Fibroblast of lung (primary cell): ENCODE measurements at places on chromosomes 5 and 9. TPM values are rescaled to one million over a fixed set of nuclear protein-coding genes. Genes with fewer than 3 reads are reported as not detected.
A peak's percentile ranks its signal among the peaks of the same experiment; 100 is the strongest.

DNA sequence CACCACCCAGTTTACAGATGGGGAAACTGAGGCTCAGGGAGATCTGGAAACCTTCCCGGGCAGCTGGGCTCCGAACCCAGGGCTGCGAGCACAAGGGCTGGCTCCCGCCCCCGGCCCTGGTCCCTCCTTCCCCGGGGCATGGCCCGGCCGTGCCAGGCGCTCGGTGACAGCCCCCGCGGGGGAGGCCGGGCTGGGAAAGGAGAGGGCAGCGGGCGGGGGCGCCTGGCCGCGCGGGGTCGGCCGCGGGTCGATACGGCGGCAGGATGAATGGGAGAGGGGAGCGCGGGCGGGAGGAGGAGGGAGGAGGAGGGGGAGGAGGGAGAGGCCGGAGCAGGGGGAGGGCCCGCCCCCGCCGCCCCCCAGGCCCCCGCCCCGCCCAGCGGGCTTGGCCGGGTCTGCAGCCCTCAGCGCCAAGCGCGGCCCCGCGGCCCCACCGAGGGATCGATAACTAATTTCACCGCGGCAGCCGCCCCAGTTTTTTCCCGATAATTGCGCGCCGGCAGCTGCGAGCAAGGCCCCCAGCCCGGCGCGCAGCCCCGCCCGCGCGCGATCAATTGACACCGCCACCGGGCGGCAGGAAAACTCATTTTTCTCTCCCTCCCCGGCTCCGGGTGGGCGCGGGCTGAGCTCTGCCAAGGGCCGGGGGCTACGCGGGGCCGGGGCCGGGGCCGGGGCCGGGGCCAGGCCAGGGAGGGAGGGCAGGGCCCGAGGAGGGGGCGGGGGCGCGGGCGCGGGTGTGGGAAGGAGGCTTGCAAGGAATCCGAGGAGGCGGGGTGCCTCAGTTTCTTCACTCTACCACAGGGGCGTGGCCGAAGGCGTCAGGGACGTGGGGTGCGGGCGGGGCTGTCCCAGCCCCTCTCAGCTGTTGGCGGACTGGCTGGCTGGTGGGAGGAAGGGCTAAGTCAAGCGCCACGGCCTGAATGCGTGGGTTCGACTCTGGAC lies 52.1 kb downstream of the C9orf50 start:
- DNase-seq = peak; percentile 47

CCL27 gene
- total RNA-seq = 0.26 TPM in 1 of 2 replicates, not detected in the other

DNA sequence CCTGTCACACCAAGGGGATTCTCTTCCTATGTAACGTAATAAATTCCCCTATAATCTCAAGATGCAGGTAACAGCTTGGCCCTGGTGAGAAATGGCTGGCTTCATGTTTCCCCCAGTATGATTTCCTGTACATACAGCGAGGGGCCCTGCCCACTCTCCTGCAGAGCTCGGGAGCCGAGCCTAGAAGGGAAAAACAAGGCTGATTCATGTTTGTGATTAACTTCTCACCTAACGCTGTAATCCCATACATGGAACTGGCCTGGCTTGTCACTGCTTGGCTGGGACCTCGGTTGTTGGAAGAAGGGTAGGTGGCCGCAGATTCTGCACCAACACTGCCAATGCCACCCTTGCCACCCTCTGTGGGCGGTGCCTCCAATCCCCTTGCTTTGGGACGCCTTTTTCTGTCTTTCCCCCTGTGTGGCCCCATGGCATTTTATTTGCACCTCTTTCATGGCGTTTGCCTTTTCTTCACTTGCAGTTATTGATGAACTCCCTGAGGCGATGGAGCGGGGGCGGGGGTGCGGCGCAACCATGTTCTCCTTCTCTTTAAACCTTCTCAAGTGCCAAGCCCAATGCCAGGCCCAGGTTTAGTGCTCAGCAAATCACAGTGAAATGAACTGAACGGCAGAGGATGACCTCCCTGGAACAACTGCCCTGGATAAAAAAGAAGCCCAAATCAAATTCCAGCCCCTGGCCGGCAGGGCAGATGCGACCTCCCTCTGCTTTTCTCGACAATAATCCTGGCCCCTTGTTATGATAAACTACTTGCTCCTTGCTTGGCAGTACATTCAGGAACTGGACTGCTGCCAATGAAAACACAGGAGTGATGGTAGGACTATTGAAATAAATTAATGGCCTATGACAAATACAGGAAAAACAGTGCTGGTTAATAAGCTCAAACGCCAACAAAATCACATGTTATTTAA lies 108.1 kb downstream of the TMEM174 start:
- peak; percentile 89 for DNase-seq

DNA sequence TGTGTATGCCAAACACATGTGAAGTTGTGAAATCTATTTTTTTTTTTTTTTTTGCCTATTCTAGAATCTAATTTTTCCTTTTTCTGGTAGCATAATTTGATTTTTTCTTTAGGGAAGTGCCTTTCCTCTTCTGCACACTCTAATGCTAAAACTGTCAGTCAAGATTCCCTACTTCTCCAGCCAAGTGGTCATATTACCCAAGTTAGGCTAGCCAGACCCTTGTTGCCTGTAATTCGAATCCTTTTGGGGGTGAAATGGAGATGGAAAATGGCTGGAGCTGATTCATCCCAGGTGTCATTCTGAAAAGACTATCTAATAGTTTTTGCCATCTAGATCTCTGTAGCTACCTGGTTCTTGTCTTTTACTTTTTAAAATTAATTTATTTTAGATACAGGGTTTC lies 24.8 kb upstream of the UBAP1 start:
- DNase-seq = no peak

CCDC187 gene
- not detected in 2 replicates for total RNA-seq

DNA sequence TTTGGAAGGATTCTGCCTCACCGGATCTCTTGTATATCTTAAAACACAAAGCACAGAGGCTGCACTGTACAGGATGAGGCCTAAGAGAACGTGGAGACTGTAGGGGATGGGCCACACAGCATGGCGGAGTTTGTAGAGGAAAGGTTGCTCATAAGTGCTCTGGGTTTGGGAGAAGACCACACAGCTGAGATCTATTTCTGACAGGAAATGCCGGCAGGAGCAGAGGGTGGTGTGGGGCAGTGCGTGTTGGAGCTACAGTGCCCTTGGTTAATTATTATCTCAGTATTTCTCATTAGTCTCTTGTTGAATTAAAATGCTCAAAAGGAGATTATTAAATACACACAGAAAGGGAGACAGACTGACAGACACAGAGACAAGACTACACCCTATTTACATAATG lies 9.6 kb downstream of the PALM2AKAP2 start:
- no peak for DNase-seq

DNA sequence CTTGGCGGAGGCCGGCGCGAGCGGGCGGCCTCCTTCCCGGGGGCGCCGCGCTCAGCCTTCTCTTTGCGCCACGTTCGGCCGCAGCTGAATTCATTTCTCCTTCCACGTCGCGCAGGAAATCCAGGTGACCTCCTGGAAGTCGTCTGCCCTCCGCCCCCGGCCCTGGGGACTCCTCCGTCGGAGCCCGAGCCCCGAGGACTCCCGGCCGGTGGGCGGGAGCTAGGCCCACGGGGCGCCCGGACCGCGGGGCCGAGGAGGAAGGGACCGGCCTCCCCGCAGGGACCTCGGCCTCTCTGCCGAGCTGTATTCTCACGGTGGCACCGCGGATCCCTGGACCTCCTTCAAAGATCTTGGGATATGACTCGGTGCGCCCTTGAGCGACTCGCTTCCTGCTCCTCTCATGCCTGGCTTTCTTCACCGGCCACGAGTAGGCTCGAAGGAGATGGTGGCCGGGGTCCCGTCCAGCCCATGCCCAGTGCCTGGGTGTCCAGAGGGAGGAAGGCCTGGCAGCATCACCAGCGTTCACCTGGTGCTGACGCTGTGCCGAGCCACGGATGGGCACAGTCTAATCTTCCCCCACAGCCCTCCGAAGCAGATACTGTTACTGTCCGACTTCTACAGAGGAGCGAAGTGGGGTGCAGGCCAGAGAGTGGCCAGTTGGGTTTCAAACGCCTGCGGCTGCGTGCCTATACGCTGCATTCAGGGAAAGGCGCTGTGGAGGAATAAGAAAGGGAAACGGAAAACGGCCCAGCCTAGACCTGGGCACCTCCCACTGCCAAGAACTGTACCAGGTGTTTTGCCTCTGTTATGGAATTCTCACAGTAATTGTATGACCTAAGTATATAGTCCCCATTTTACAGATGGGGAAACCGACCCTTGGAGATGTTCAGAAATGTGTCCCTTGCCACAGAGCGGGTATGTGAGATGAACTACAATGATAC lies 47.3 kb downstream of the PAX5 start:
- DNase-seq = no peak

DNA sequence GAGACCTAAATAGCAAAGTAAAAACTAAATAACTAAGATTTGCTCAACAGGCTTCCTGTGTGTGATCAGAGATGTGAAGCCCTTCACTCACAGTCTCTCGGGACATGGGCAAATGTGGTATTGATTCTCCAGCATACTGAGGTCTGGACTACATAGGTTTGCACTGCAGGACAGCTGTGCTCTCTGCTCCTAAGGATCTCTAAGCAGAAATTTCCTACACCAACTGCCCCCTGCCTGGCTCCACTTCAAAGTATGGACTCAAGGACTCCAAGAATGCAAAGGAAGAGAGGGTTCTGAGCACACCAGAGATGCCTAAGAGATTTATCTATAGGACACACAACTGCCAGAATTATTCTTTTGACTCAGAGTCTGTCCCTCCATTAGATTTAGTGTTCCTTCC lies 487.2 kb downstream of the SEMA5A start:
- no peak for DNase-seq

GRCh38 chr5:133489632-133490031 lies 122.7 kb downstream of the FSTL4 start:
- DNase-seq = no peak

DNA sequence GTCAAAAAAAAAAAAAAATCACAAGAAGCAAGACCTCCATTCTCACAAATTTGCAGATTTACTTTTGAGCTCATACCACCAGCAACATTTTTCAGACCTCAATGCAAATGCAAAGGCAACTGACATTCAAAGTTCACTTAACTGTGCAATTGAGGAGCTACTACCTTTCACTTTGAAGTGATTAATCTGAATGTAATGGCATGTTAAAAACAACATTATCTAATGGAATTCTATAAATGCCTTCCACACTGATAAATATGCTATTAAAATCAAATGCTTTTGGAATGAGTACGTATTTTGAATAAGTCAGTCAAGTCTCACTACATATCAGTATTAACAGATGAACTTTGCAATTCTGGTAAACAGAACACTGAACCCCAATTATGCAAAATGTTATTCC lies 32.3 kb downstream of the UBQLN1 start:
- DNase-seq = no peak

GRCh38 chr9:70111641-70112236 lies 68.1 kb downstream of the MAMDC2 start:
- DNase-seq = no peak

DNA sequence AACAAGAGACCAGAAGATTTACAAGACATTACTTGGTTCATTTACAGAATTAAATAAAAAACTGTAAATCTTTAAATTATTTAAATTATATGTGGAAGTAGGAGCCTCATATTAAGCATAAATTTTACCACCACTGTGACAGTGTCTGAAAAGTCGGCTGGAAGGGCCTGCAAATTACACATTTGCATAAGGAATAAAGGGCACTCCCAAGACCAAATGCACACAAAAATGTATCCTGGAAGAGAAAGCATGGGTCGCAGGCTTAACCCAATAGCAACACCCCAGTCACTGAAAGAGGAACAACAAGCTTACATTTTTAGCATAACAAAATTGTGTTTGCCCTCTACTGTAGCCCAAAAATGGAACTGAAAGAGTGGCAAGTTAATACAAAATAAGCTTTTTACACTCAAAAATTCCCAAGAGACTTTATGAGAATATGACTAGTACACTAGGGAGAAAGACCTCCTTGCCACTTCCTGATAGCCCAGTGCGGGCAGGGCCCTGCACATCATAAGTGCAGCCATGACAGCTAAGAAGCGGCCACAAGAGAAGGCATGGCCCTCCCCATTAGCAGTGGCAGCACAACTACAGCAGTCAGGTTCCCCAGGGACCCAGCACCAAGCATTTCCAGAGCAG lies 482.0 kb downstream of the DTWD2 start:
- DNase-seq = no peak

DNA sequence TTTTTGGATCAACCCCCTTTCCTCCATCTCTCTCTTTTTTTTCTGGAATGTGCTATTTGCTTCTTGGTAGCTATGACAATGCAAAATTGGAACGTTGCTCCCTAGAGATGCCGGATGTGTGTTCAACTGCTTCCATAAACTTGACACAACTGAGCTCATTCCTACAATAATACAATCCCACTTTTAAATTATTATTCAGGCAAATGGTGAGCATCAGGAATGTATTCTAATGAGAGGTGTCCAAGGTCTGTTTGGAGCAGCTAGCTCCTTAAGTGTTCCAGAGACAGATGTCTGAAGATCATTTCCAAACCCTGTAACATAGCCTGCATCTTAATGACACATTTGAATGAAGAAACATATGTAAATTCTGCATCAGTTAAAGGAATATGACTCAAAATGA lies 518.4 kb downstream of the TAF11L14 start:
- DNase-seq = no peak

GRCh38 chr5:139451878-139452660 lies 10.5 kb downstream of the ECSCR start:
- no peak for DNase-seq

DNA sequence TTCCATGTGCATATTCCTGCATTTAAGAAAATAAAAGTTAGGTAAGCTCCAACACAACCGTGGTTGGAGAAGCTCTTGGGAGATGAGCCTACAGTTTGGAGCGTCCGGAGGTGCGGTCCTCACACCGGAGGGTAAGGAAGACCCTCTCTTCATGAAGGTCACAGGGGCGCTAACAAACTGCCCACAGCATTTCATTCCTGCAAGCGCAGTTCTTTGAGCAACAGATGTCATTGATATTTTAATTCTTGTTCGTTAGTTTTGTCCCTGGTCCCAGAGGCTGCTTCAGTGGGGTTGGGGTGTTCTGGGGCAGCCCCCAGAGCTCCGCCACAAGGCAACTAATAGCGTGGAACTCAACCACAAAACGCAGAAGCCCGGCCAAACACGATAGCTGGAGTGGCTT lies 376.2 kb downstream of the IRX2 start:
- no peak for DNase-seq

GRCh38 chr9:93244510-93245436 lies 60.8 kb downstream of the WNK2 start:
- no peak for DNase-seq

GRCh38 chr9:6538666-6539071 lies 106.9 kb downstream of the GLDC start:
- peak; percentile 39 for DNase-seq

- DNase-seq = no peak
These were observed 79.1 kb upstream of the FCN1 start for GRCh38 chr9:134996591-134997530.
